ENCODE measurements at places on chromosomes 5 and 9.
A peak's percentile ranks its signal among the peaks of the same experiment; 100 is the strongest.

- DNase-seq, result no peak
Measured at GRCh38 chr9:98182889-98183599, 9.4 kb downstream of the CORO2A start.

GRCh38 chr9:113781896-113782295 lies 94.2 kb upstream of the ZNF618 start:
- peak; percentile 32 for DNase-seq

- DNase-seq, result no peak
Measured at GRCh38 chr5:163893281-163893680, 387.9 kb downstream of the MAT2B start.

- no peak for DNase-seq
Measured at GRCh38 chr5:153043886-153044285, 446.6 kb upstream of the GRIA1 start.

GRCh38 chr9:7226007-7226640 lies 468.4 kb downstream of the KDM4C start:
- no peak for DNase-seq

DNA sequence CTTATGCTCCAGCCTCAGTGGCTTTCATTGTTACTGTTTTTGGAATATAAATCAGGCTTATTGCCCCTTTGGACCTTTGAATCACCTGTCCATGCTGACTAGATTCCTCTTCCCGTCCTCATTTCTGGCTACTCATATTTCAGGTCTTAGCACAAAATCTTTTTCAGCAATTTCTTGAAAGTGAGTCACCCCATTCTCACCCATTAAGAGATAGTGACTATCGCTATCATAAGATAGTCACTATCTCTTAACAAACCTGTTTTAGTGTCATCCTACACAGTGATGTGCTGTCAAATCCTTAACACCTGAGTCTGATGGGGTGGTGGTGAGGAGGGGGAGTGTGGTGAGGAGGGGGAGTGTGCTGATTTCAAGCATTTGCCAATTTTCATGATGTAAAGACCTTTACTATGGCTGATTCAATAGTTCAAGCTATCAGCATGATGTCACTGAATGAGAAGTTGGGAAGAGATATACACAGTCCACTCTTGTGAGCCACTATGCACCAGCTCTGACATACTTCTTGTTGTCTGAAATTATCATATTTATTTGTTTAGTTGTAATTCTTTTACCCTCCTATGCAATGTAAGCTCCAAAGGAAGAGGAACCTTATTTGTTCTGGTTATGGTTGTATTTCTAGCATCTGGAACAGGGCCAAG lies 95.3 kb downstream of the GRIA1 start:
- DNase-seq, result no peak

DNA sequence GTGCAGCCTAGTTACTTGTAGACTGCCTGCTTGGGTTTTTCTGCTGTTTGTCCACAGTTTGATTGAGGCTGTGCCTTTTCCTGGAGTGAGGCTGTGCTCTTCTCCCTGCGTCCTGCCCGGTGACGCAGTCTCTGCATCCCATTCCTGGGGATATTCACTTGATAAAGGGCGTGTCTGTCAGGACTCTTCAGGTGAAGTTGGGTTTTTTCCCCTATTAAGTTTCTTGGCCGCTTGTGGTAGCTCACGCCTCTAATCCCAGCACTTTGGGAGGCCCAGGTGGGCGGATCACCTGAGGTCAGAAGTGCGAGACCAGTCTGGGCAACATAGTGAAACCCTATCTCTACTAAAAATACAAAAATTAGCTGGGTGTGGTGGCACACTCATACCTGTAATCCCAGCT lies 50.0 kb upstream of the SUSD3 start:
- no peak for DNase-seq

GRCh38 chr5:116766470-116766947 lies 191.9 kb upstream of the SEMA6A start:
- DNase-seq, result peak; percentile 61

DNA sequence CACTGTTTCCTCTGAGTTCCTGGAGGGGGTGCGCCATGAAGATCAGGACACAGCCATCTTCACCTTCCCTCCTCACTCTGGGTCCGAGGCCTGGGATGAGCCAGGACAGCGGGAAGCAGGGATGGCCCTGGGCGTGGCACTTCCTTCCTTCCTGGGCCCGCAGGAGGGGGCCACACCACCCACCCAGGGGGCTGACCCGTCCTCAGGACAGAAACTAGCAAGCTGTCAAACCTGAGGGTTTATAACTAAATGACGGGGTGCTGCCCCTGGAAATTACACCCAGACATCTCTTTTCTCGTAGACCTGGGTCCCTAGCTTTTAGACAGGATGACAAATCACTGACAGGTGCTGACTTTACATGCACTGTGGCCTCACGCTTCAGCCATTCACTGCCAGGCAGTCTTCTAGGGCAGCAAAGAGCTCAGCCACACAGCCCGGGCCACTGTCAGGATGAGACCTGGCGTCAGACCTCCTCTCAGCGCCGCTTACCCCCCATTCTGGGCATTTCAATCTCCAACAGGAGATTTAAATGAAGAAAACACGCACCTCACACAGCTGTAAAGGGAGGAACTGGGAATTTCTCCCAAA lies 8.1 kb downstream of the FCN2 start:
- DNase-seq, result no peak

GRCh38 chr5:161547406-161547737 lies 847 bp upstream of the GABRB2 start:
- DNase-seq, result no peak

DNA sequence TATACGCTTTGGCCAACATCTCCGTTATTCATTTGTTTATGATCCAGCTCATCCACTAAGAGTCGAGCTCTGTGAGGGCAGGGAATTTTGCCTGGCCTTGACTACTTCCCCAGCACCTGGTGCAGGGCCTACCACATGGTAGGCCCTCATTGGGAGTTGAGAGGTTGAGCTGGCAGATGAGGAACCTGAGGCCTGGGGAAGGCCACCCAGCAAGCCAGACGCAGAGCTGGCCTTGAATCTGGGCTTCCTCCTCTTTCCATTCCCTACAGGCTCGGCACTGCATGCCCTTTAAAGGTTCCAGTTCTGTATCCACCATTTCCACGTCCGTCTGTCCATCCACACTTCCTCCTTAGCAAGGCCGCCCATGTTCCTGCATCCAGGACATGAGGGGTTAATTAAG lies 24.2 kb downstream of the KCNMB1 start:
- no peak for DNase-seq

GRCh38 chr5:160462167-160462566 lies 40.5 kb downstream of the PTTG1 start:
- DNase-seq, result no peak

GRCh38 chr5:138032572-138033385 lies at the start of gene FAM13B:
TSS of gene FAM13B (minus strand) at chr5:138033079. CDS start at chr5:138019111, 13,968 bp downstream.
- DNase-seq, result peak; percentile 65

DNA sequence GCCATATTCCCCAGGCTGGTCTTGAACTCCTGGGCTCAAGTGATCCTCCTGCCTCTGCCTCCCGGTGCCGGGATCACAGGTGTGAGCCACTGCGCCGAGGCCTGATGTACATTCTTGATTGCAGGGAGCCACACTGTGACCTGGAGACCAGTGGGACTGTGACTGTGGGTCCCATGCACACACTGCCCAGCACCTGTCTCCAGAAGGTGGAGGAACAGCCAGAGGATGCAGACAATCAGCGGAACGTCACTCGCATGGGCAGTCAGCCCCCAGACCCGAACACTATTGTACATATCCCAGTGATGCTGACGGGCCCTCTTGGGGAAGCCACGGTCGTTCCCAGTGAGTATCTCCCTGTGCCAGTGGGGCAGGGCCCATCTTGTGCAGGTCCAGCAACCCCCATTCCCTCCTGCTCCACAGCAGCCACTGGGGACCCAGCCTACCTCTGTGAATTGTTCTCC lies 147.3 kb downstream of the CACNA1B start:
- DNase-seq, result no peak

- DNase-seq, result no peak
Measured at GRCh38 chr9:128473104-128473503, 17.3 kb downstream of the ODF2 start.

- no peak for DNase-seq
Measured at GRCh38 chr5:147487031-147487750, 22.7 kb downstream of the DPYSL3 start.

- no peak for DNase-seq
Measured at GRCh38 chr9:15373881-15374280, 48.8 kb upstream of the SNAPC3 start.

DNA sequence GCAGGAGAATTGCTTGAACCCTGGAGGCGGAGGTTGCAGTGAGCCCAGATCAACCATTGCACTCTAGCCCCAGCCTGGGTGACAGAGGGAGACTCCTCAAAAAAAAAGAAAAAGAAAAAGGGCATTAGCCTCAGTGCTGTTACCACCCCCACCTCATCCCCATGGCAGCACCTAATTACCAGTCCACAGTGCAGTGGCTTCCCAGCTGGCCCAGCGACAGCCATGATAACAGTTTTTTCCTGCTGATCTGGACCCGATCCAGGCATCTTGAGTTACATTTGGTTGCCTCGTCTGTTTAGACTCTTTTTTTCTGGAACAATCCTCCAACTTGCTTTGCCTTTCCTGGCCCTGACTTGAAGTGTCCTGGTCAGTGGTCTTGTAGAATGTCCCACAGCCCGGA lies 24.4 kb downstream of the NCS1 start:
- no peak for DNase-seq

GRCh38 chr5:80554646-80555045 lies 15.4 kb downstream of the ANKRD34B start:
- no peak for DNase-seq

GRCh38 chr5:107743373-107744000 lies 72.8 kb upstream of the EFNA5 start:
- peak; percentile 56 for DNase-seq

DNA sequence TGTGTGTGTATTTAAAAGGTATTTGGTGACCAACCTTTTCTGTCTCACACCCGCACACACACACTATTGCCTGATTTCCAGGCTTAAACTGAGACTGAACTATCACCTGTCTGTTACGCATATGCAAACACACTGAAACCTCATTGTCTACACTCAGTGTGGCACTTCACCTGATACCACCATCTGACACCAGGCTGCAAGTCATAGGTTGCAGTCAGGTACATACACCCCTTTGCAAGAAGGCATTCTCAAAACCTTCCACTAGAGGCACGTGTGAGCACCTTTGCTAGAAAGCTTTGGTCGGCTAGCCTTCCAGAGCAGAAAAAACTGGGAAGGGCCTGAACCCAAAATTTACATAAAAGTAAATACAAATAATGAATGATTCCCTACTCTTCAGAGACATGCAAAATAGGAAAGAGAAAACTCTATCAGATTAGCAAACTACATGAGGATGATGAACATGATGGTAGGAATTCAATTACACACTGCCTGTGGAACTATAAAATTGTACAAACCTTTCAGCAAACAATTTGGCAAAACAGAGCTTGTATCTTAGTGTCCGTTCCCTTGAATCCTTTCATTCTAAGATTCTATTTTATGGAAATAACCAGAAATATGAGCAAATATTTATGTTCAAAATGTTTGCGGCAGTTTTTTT lies 5.9 kb upstream of the FOXD1 start:
- DNase-seq, result peak; percentile 82

GRCh38 chr9:125061391-125061790 lies 81.9 kb downstream of the SCAI start:
- DNase-seq, result no peak

DNA sequence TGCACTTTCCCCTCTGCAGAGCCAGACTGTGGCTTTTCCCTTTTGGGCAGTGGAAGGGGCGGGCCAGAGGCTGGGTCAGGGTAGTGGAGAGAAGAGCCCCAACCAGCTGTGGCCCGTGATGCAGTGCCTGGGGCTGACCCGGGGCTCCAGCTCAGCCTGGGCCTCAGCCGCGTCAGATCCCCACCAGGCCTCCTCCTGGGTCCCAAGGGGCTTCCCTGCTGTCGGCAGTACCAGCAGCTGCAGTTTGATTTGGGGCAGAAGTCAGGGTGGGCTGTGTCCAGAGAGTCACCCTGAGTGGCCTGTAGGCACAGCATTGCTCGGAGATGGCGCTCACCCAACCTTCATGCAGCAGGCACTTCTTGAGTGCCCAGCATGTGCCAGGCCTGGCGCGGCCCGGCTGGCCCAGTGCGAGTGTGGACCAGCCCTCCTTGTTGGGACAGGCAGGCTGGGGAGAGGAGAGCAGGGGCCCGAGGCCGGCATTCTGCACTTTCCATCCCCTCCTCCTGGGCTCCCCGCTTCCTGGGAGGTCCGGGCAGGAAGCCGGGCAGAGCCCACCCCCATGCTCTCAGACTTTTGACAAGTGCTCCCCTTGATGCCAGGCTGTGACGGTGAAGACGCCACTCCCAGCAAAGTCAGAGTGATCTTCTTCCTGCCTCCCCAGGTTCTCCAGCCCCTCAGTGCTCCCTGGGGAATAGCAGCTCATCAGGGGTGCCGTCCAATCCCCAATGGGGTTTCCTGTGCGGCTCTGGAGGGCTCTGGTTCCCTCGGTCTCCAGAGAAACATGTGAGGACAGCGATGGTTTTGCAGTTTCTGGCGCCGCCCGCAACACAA lies 88.3 kb upstream of the COL5A1 start:
- no peak for DNase-seq

GRCh38 chr5:145473042-145473642 lies 362.0 kb downstream of the PRELID2 start:
- DNase-seq, result no peak

- DNase-seq, result no peak
Measured at GRCh38 chr9:89814340-89815040, 209.7 kb downstream of the GADD45G start.

DNA sequence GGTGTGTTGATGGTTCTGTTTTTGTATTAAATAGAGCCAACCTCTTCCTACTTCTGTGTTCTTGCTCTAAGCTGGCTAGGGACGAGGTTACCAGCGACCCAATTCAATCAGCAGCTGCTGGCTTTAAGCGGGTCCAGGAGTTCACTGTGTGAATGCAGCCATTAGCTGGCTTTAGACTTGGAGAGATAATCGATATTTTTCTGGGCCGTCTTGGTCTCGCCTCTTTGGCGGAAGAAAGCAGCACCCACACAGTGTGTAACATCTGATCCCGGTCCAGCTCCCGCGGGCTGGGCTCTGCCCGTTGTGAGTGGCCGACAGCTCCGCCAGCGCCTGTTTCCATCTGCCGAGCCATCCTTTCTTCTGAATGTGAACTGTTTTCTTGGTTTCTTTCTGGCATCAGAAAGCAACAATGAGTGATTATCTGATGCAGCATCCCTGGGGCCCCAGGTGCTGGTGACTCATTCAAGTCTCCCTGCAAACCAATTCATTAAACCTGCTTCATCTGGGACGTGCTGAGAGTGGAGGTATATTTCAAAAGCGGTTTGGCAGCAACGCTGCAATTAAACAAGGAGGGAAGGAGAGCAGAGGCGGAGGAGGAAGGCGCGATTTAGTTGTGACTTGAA lies 90.8 kb upstream of the IRX4 start:
- DNase-seq, result no peak

Data from SK-MEL-5 (cell line).